ENCODE measurements at places on chromosomes 1 and 21.

GRCh38 chr1:89047734-89048133, 17.3 kb downstream of the GBP1 start:
- DNase-seq, result no peak

- DNase-seq, result peak; percentile 9
These were observed 940 bp upstream of the ATAD3A start for GRCh38 chr1:1510912-1511532.

DNA sequence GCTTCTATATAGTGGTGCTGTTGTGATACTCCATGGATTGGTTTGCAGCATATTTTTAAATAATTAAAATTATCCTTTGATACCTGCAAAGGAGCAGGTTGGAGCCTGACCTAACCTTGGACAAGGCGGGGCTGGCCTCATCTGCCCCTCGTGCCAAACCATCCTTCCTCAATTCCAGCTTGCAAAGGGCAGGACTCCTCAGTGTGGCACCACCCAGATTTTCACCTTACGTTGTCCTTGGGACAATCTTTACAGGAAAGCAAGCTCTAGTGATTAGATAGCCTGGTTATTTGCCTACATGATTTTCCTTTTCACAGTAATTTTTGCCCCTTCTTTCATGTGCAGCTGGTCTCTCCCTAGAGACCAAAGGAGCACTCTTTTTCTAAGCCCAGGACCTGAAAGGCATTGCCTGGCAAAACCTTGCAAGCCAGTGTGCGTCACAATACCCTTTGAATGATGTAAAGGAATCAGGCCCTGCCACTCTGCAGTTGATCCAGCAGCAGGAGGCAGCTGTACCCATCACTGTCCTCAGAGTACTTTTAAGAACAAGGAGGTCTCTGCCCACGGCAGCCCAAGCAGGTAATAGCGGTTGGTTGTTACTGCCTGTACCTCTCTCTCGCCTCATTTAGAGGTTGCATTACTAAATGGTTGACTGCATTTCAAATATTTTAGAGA, 99.4 kb downstream of the ADSS2 start:
- DNase-seq, result no peak

- no peak for DNase-seq
These were observed 6.4 kb downstream of the SNRPE start for GRCh38 chr1:203867802-203868201.

GRCh38 chr1:98669355-98670296, 8.1 kb downstream of the SNX7 start:
- no peak for DNase-seq

GRCh38 chr1:225942574-225942973, 1.6 kb upstream of the LEFTY2 start:
- DNase-seq, result no peak

Measured in stimulated activated CD4-positive, alpha-beta T cell treated with anti-CD3 and anti-CD28 coated beads, Interleukin-4, amount 100 ng/mL, for 48 hours (primary cell).